ENCODE measurements at places on chromosomes 3 and 15.

DNA sequence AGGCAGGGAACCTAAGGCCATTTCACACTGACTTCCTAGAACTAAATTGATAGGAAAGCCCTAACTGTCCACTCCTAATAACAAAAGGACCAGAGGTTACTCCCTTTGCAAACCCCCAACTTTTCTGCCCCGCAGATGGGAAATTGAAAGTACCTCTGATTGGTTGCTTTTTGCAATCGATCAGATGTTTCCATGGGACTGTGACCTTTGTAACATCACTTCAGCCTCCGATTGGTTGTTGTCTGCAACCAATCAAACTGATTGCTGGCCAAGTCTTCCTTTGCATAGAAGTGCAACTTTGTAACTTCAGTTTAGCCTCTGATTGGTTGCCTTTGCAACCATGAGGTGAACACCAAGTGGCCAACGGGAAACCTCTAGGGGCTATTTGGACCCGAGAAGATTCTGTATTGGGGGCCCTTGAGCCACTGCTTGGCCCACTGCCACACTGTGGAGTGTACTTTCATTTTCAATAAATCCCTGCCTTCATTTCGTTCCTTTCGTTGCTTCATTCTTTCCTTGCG lies 11.3 kb upstream of the KNL1 start:
- peak; percentile 85 for DNase-seq

GRCh38 chr3:139455855-139456254 lies 20.5 kb downstream of the RBP2 start:
- DNase-seq: no peak

DNA sequence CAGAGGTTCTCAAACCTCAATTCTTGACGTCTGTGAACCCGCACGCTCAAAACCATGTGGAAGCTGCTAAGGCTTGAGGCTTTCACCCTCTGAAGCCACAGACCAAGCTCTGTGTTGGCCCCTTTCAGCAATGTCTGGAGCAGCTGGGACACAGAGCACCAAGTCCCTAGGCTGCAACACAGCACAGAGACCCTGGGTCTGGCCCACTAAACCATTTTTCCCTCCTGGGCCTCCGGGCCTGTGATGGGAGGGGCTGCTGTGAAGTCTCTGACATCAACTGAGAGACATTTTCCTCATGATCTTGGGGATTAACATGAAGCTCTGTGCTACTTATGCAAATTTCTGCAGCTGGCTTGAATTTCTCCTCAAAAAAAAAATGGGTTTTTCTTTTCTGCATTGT lies 21.3 kb upstream of the NEDD4 start:
- DNase-seq: no peak

DNA sequence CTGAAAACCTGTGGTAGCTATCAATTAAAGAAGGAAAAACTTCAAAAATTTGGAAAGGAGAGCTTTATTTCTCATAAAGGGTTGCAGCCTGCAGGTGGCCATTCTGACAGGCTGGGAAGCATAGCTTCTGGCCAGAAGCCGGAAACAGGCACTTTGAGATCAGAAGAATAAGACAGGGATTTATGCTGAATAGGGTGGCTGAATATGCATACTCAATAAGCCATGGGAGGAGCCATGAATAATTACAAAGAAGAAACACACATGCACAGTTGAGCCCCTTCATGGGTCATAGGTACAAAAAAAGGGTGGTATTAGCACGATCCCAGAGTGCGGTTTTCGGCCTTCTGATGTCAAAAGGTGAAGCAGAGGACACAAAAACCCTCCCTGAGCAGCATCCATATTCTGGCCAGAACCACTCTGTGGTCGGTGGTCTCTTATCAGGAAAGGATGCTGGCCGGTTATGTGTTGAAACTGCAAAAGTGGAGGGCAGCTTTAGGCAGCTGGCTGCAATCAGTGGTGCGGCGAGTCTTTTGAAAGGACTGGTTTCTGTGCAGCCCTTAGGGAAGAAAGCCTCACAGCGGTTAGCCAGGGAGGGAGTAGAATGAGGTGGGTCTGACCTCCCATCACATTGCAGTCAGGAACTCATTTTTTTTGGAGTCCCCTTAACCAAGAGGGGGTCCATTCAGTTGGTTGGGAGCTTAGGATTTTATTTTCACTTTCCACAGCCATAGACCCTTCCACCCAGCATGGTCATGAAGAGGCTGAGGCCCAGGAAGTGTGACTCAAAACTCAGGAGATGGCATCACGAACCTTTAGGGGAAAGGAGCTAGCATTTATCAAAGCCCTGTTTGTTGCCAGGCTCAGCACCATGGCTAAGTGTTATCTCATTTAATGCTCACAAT lies 34.7 kb upstream of the CCDC174 start:
- DNase-seq: no peak

- no peak for DNase-seq
Observed at GRCh38 chr15:72923289-72923688, 129.0 kb upstream of the NEO1 start.

GRCh38 chr3:149011676-149012075 lies 20.3 kb downstream of the GYG1 start:
- no peak for DNase-seq

DNA sequence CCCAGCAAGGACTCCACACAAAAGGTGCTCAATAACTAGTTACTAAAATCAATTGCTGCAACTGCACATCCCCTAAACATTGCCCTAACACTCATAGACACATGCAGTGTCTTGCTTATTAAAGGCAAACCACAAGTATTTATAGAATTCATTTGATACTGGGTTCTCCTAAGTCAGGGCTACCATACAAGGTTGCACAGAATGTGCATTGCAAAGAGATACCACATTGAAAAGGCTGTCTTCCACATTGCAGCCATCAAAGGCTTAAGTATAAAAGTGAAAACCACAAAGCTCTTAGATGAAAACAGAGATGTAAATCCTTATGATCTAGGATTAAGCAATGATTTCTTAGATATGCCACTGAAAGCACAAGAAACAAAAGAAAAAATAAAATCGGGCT lies 33.6 kb upstream of the TOPAZ1 start:
- peak; percentile 2 for DNase-seq

DNA sequence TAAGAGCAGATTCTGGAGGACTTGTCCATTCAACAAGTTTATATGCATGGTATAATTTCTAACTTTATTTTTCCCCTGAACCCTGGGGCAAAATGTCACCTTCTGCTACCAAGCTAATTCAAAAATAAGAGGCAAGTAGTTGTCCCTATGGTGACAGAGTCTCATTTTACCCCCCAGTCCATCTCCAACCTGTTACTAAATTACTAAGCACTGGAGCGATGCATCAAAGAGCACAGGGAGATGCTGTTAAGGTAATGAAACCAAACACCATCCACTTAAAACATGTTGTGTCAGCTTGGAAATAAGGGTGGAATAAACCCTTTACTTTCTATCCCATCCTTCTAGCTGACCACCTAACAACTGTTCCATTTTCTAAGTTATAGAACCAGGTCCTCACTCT lies 417.4 kb upstream of the ATP11B start:
- no peak for DNase-seq

- peak; percentile 38 for DNase-seq
Observed at GRCh38 chr15:38354315-38354929, 99.5 kb upstream of the FAM98B start.

GRCh38 chr3:106611116-106611515 lies 742.3 kb upstream of the CBLB start:
- no peak for DNase-seq

GRCh38 chr15:57495554-57496165 lies 96.0 kb upstream of the MYZAP start:
- no peak for DNase-seq

DNA sequence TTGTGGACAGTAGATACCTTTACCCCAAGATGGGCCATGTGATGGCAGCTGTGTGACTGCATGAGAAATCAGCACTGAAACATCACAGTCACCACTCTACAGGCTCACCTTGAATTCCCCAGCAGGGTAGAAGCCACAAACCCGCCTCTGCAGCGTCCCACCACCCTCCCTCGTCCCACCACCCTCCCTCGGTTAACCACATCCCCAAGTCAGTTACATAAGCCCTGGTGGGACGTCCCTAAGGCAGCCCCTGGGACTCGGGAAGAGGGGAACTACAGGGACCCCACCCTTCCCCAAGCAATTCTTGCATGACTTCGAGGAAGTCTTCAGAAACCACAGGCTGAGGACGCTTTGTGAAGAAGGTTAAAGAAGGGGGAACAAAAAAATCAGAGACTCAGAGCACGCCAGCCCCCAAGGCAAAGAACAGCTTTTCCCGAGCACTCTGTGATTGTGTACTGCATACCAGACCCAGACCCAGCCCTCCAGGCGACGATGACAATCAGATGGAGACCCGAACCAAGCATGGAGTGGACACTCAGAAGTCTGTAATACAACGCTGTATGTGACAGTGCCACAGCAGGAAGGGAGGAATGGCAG lies 60.5 kb downstream of the SH3BP5 start:
- DNase-seq: no peak

DNA sequence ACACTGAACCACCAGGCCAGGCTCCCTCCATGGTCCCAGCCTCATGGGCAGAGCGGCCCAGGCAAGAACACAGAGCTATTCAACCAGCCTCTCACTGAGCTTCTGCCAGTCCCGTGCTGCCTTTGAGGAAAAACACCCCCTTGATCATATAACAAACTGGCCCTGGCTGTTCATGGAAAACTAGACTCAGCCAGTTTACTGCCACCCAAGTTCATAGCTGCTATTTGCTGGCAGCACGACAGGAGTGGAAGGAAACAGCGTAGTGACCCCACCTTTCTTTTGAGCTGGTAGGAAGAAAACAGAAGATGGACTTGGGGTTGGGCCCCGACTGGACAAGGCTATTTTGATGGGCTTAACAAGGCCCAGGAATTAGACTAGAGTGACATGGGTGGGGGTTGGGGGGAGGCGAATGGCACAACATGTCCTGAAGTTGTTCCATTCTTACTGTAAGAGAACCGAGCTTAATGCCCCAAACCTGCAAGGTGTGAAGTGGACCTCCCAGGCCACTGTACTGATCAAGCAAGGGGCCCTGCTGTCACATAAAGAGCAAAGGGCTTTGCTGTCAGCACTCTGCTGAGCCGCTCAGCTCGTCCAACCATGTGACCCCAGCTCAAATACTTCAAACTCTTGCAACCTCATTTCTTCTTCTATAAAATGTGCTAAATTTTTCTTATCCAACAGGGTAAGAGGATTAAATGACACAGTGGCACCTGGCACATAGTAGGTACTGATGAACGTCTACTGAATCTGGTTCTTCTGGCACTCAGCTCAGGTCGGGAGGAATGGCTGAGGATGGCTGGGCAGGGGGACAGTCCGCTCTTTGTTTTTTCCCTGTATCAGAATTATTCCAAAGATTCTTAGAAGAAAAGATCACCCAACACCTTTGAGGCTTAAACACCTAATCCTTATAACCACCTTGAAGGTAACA lies 1.6 kb downstream of the FBXL22 start:
- no peak for DNase-seq

GRCh38 chr3:187739094-187739560 lies 6.1 kb downstream of the BCL6 start:
- DNase-seq: no peak

DNA sequence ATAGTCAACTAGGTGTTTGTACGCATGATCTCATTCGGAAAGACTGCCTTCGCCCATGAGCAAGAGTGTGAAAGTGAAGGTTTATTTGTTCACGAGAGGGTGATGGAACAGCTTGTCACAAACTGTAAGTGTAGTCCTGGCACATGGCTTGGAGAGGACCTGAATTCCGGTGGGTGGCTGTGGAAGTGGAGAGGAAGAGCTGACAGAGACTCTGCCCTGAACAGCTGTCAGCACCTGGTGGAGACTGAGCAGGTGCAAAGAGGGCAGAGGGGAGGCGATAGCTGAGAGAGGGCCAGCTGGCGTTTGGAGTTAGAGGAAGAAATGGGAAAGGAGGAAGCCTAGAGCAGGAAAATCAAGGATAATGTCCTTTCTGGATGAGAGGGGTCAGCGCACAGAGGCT lies 155.7 kb downstream of the EEFSEC start:
- no peak for DNase-seq

- DNase-seq: no peak
Observed at GRCh38 chr3:26960382-26960781, 337.8 kb downstream of the LRRC3B start.

- no peak for DNase-seq
Observed at GRCh38 chr15:90191344-90191687, 9.8 kb upstream of the SEMA4B start.

DNA sequence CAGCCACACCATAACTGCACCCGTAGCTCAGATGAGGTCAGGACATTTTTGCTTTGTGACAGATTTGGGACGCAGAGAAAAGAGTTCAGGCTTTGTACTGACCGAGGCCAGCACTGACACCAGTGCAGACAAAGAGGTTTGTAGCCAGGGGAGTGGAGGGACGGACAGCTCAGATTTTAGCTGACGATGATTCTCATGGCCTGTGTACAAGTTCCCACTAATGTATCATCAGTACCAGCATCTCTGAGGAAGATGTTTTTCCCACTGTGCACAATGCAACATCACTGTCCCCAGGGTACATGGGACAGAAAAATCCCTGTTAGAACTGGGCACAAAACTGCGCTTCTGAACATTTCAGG lies 112.7 kb downstream of the SLCO3A1 start:
- no peak for DNase-seq

GRCh38 chr3:154552338-154552737 lies 122.3 kb upstream of the GPR149 start:
- no peak for DNase-seq

DNA sequence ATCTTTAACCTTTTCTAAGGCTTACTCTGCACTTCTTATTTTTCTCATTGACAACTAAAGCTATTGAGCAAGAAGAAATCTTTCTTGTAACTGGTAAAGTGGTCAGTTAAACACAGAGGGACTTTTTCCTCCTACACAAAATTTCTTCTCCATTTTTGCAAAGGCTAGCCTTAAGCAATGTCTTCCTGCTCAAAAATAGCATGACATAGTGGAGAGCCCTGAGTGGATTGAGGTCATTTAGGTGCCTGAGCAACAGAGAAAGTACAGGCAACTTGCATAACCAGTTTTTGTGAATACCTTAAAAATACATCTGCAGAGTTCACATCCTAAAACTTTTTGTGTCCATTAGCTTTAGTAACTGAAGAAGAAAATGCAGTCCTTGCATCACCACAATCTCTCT lies 144.7 kb upstream of the TTC14 start:
- DNase-seq: no peak

DNA sequence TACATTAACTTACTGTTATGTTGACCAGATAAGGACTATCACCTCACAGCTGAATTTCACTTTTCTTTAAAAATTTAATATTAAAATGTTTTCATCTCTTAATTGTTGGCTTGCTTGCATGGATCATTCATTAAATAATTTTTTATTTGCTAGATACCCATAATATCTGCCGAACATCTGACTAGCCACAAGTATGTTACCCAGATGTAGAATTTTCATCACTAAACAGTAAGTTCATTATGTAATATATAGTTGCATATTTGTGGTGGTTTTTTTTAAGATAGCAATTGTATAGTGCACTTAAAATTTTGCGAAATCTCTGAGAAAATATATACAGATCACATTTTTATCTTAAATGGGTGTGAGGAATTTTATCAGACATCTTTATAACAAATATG lies 190.4 kb downstream of the MBNL1 start:
- DNase-seq: no peak

- DNase-seq: no peak
Observed at GRCh38 chr15:57134851-57135250, 216.4 kb downstream of the TCF12 start.

- DNase-seq: no peak
Observed at GRCh38 chr15:89114990-89115389, 26.7 kb downstream of the ABHD2 start.

GRCh38 chr3:30728143-30728542 lies 121.7 kb downstream of the TGFBR2 start:
- no peak for DNase-seq

Measured in HS-5 (cell line).